CD14-positive monocyte (primary cell): ENCODE measurements at places on chromosomes 6 and 20. TPM values are rescaled to one million over a fixed set of nuclear protein-coding genes. Genes with fewer than 3 reads are reported as not detected.

DNA sequence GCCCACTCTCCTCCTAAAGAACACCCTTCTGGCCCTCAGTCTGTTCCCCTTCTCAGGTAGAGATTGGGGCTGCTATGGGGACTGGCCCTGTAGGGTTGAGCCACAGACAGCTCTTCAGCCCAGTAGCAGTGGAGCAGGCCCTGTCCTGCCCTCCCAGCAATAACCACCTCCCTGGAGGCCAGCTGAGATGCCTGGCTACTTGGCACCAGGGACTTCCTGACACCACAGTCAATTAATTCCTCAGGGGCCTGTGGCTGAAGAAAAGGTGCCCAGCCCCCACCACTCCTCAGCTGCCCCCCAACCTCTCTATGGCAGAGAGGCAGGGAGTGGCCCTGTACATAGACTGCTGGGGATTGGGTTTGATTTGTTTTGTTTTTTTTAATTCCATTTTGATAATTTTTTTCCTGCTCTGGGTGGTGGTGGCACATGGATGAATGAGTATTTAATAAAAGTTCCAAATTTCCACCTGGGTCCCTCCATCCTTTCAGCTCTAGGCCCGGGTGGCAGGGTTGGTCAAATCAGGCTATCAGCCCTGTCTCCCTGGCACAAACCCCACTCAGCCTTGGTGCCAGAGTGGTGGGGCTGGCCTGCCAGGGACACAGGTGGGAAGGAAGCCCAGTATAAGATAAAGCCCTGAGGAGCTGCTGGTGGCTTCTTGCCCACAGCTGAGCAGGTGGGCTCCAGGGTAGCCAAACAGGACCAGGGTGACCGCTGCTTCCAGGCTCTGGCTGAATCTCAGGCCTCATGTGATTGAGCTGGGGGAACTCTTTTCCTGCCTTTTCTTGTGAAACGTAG is 1.9 kb upstream of the DEF6 start:
- H3K27me3 ChIP-seq: no peaks in the 10 kb centered on the region
- peaks cover 41% of the 10 kb centered on the region for H3K4me1 ChIP-seq
- H3K4me3 ChIP-seq: no peak overlapping the region
- H3K36me3 ChIP-seq: peaks cover 45% of the 10 kb centered on the region
- no peak for DNase-seq

DNA sequence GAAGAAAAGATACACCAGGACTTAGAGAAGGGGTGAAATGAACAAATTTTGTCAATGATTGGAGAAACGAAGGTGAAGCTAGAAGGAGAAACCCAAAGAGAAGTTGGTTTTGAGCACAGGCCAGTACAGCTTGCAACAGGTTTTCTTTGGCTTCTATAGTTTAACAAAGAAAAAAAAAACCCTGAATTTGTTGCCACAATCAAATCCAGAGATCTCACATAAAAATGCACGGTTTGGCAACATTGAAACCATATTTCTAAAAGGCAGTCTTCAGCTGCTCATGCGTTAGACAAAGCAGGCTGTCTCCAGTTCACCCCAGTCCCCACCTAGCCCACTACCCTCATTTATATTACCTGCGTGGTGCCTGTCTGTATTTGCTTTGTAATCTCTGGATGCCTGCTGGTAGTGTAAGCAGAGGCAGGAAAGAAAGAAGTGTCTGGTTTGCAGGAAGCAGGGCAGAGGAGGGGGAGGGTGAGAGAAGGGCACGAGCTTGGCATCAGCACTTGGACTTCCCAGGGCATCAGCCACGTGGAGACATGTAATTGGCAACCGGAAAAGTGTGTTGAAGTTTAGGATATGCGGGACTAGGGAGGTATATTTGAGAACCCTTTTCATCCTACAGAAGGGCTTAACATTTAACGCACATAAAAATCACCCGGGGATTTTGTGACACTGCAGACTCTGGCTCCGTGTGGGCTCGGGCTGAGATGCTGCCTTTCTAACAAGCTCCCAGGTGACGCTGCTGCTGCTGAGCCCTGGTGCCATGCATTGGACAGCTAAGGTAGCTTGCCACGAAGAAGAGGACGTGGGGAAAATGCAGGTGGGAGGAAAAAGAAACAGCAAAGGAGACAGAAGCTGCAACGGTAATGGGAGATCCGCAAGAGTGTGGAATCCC is 14.4 kb downstream of the PFDN4 start:
- no peak overlapping the region for H3K27ac ChIP-seq
- no peak for DNase-seq
- H3K4me3 ChIP-seq: no peak overlapping the region
- H3K36me3 ChIP-seq: peaks cover 7% of the 10 kb centered on the region
- H3K4me1 ChIP-seq: peaks cover 11% of the 10 kb centered on the region
- no peaks in the 10 kb centered on the region for H3K27me3 ChIP-seq

DNA sequence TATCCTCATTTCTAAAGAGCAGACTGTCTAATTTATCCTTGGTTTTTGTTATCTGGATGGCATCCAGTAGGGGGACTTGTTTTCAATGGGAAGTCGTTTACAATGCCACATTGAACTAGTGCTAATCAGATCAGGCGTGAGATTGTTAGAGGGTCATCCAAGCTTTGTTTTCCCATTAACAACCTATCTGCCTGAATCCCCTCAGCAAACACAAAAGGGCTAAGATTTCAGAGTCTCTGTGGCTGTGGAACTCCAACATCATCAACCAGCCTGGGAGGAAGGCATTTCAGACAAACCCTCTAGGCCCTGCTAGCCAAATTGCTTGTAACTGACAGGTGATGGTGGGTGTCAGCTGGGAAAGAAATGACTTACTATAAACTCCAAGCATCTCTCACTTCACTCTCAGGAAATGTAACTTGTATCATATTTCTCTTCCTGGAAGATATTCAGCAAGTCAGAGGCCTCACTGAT is 47.7 kb downstream of the COL19A1 start:
- no peaks in the 10 kb centered on the region for H3K36me3 ChIP-seq
- H3K27me3 ChIP-seq: no peaks in the 10 kb centered on the region
- H3K27ac ChIP-seq: no peak overlapping the region
- no peak for DNase-seq

GRCh38 chr20:44838521-44838920 is 28.2 kb upstream of the RIMS4 start:
- no peaks in the 10 kb centered on the region for H3K4me1 ChIP-seq
- H3K27me3 ChIP-seq: peaks cover 2% of the 10 kb centered on the region
- no peak overlapping the region for H3K4me3 ChIP-seq
- no peaks in the 10 kb centered on the region for H3K36me3 ChIP-seq

DNA sequence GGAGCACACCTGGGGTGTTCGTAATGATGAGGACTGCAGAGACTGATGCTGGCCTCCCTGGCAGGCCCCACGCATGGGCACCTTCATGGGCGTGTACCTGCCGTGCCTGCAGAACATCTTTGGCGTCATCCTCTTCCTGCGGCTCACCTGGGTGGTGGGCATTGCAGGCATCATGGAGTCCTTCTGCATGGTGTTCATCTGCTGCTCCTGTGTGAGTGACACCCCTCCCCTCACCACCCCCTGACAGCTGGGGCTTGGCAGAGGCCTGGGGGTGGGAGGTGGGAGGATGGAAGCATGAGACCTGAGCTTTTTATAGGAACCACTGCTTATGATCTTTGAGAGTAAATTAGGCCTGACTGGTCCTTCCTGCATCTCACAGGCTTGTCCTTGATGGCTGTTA is 6.7 kb downstream of the SLC12A5 start:
- H3K27me3 ChIP-seq: peaks cover 39% of the 10 kb centered on the region
- H3K4me1 ChIP-seq: no peaks in the 10 kb centered on the region
- H3K4me3 ChIP-seq: no peak overlapping the region
- no peaks in the 10 kb centered on the region for H3K36me3 ChIP-seq

- H3K27me3 ChIP-seq: peaks cover 36% of the 10 kb centered on the region
- H3K4me1 ChIP-seq: peaks cover 5% of the 10 kb centered on the region
- no peak within 1 kb of the TSS for H3K27ac ChIP-seq
- no peaks in the 10 kb centered on the region for H3K36me3 ChIP-seq
Measured at GRCh38 chr20:35226126-35226883, at the start of gene MMP24. Gene MMP24, plus strand, starts transcription at chr20:35226690. Its CDS starts 49 bp downstream, at chr20:35226739.

GRCh38 chr20:58352468-58352867 is 36.6 kb upstream of the VAPB start:
- no peak overlapping the region for H3K4me3 ChIP-seq
- DNase-seq: no peak
- no peaks in the 10 kb centered on the region for H3K4me1 ChIP-seq
- peaks cover 38% of the 10 kb centered on the region for H3K36me3 ChIP-seq

- H3K36me3 ChIP-seq: no peaks in the 10 kb centered on the region
- no peak overlapping the region for H3K4me3 ChIP-seq
- peaks cover 3% of the 10 kb centered on the region for H3K4me1 ChIP-seq
- H3K27me3 ChIP-seq: no peaks in the 10 kb centered on the region
Measured at GRCh38 chr6:144384427-144384826, 99.3 kb downstream of the UTRN start.

DNA sequence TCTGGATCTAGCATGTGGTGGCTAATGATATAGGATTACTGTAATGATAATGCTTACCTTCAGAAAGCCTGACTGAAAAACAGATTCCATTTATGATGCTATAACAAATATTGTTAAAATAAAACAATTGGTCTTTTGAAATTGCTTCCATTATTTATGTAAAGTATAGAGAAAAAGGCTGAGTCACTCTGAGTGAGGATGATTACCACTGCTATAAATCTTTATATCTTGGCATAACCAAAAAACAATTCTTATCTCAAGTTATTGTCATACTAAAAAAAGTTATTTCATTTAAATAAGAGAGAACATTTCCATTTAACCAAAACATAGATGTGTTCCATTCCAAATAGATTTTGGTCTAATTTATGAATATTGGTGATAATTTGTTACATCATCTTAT is 53.0 kb upstream of the DST start:
- no peak for DNase-seq
- H3K27me3 ChIP-seq: no peaks in the 10 kb centered on the region
- H3K4me3 ChIP-seq: no peak overlapping the region

DNA sequence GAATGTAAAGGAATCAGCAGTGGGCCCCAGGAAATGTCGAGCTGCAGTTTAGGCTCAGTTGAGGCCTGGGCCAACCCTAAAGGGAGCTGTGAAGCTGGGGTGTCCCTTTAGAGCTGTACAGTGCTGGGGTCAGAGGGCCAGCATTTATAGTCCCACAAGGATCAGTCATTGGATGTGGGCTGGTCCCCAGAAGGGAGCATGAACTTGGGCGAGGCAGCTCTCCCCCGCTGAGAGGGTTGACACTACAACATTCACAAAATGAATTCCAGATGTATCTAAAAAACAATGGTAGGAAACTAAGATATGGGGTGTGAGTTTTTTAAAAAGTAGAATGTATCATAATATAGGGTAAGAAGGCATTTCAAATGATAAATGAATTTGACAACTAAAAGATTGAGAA is 29.7 kb upstream of the TMX4 start:
- no peaks in the 10 kb centered on the region for H3K36me3 ChIP-seq
- no peak overlapping the region for H3K27ac ChIP-seq
- H3K4me1 ChIP-seq: no peaks in the 10 kb centered on the region
- H3K27me3 ChIP-seq: no peaks in the 10 kb centered on the region
- no peak for DNase-seq

- H3K27ac ChIP-seq: no peak overlapping the region
- no peak overlapping the region for H3K4me3 ChIP-seq
- H3K4me1 ChIP-seq: no peaks in the 10 kb centered on the region
- no peaks in the 10 kb centered on the region for H3K36me3 ChIP-seq
- no peak for DNase-seq
Measured at GRCh38 chr20:1075616-1076015, 42.8 kb upstream of the PSMF1 start.

DNA sequence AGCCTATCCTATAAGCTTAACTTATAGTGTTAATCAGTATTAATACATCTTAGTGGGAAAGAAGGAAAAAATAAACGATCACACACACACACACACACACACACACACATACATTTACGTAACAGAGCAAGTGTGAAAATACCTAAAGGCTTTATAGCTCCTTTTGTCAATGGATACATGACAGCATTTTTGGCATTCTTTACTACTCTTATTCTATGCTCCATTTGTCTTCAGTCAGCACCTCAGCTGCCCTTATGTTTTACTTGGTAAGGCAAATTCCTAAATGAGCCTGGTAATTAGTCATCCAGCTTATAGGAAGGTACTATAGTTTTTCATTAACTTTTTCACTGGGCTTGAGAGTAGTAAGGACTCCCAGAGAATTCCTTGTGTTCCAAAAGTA is 25.1 kb upstream of the SLC17A3 start:
- DNase-seq: no peak
- H3K4me1 ChIP-seq: no peaks in the 10 kb centered on the region
- no peak overlapping the region for H3K4me3 ChIP-seq
- H3K36me3 ChIP-seq: no peaks in the 10 kb centered on the region

- H3K36me3 ChIP-seq: no peaks in the 10 kb centered on the region
- H3K4me1 ChIP-seq: peaks cover 15% of the 10 kb centered on the region
- peak overlapping the region; percentile 75 for H3K4me3 ChIP-seq
- no peak for DNase-seq
- no peaks in the 10 kb centered on the region for H3K27me3 ChIP-seq
Measured at GRCh38 chr6:143613749-143614148, 64.0 kb upstream of the PHACTR2 start.

- no peaks in the 10 kb centered on the region for H3K27me3 ChIP-seq
- no peak overlapping the region for H3K27ac ChIP-seq
- H3K4me1 ChIP-seq: peaks cover 56% of the 10 kb centered on the region
- H3K36me3 ChIP-seq: no peaks in the 10 kb centered on the region
Measured at GRCh38 chr20:50015993-50016770, 33.4 kb downstream of the SNAI1 start.

- H3K27me3 ChIP-seq: no peaks in the 10 kb centered on the region
- H3K4me1 ChIP-seq: peaks cover 23% of the 10 kb centered on the region
- H3K27ac ChIP-seq: no peak overlapping the region
- H3K4me3 ChIP-seq: no peak overlapping the region
- H3K36me3 ChIP-seq: peaks cover 11% of the 10 kb centered on the region
- no peak for DNase-seq
Measured at GRCh38 chr20:16313917-16314316, 259.3 kb downstream of the KIF16B start.

DNA sequence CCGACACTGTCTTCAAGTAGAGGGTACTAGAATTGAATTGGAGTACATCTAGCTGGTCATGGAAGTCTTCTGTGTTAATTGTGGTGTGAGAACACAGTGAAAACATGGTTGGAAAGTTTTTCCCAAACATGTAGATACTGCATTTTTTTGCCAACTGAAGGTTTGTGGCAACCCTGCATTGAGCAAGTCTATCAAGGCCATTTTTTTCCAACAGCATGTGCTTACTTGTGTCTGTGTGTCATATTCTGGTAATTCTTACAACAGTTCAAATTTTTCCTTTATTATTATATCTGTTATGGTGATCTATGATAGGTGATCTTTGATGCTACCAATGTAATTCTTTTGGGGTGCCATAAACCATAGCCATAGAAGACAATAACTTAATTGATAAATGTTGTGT is 147.0 kb downstream of the MYB start:
- H3K27ac ChIP-seq: no peak overlapping the region
- H3K4me1 ChIP-seq: peaks cover 41% of the 10 kb centered on the region
- H3K4me3 ChIP-seq: no peak overlapping the region
- H3K36me3 ChIP-seq: no peaks in the 10 kb centered on the region

GRCh38 chr6:156348424-156348823 is 428.8 kb upstream of the ARID1B start:
- H3K36me3 ChIP-seq: no peaks in the 10 kb centered on the region
- H3K4me1 ChIP-seq: peaks cover 34% of the 10 kb centered on the region
- no peaks in the 10 kb centered on the region for H3K27me3 ChIP-seq

The CTAGE9 gene
- polyA plus RNA-seq: not detected in 2 replicates

The EPHA7 gene
- polyA plus RNA-seq: not detected

The PRDM13 gene
- not detected in 2 replicates for polyA plus RNA-seq
